ENCODE measurements at places on chromosomes 16 and 17.

DNA sequence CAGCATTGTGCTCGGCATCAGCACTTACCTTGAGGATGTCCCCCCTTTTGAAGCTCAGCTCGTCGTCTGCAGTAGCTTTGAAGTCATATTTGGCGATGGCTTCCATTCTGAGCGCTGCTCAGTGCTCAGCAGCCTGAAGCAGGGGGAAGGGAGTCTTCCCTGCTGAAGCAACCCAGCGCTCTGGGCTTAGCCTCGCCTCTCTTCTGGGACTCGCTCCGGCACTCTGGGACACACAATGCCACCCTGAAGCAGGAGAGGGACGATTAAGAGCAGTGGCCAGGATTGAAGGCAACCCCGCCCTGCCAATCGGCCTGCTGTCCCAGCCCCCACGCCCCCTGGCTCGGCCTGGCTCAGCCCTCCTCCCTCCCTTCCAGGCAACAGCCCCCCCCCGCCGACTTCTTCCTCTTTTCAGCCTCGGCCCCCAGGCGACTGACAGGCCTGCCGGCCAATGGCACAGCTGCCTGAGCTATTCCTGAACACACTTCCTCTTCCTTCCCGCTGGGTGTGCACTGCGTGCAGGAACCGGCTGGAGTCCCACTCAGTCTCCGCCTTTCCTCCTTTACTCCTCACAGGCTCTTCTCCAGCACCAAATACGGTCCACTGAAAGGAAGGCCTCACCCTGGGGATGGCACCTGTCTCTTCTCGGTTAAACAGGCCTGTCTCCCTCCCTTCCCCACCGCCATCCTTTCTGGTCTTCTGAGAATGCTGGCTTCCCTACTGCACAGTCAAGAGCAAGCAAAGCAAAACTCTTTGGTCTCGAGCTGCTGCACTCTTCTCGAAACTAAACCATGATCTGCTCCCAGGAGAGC, 11.8 kb downstream of the GRB2 start:
- peak; percentile 99 for DNase-seq

DNA sequence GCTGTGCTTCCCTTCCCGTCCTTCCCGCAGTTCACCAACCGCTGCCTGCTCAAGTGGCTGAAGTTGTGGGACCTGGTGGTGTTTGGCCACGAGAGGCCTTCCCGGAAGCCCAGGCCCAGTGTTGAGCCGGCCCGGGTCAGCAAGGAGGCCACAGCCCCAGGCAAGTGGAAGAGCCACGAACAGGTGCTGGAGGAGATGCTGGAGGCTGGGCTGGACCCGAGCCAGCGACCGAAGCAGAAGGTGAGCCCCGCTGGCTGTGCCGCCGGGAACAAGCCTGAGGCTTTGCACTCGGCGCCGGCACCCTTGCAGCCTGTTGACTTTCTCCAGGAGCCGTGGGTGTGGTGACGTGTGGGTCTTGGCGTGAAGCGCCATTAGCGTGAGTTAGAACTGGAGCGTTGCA, 2.7 kb downstream of the CHTF18 start:
- DNase-seq: no peak

- no peak for DNase-seq
Measured at GRCh38 chr16:82846806-82847205, 220.0 kb downstream of the CDH13 start.

DNA sequence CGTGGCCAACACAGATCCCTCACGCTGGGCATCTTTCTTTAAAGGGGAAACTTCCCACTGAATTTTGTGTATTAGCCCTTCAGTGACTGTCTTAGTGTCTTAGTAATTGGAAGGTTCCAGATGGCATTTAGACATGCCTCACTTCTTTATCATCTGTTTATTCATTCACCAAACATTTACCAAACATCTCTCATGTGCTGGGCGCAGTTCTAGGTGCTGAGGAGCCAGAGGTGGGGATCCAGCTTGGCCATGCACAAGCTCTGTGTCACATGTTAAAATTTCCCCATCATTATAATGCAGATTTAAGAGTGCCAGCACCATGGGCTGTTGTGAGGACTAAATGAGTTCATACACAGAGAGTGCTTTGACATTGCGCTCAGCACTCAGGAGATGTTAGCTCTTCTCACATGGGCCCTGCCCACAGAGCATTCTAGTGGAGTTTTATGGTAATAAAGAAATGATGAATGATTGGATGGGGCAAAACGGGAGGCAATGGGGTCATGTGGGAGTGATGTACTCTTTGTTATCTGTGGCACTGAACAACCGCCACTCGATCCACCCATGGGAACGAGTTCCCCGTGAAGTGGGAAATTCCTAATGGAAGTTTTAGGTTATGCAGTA, 119.7 kb downstream of the SNX29 start:
- DNase-seq: peak; percentile 48

DNA sequence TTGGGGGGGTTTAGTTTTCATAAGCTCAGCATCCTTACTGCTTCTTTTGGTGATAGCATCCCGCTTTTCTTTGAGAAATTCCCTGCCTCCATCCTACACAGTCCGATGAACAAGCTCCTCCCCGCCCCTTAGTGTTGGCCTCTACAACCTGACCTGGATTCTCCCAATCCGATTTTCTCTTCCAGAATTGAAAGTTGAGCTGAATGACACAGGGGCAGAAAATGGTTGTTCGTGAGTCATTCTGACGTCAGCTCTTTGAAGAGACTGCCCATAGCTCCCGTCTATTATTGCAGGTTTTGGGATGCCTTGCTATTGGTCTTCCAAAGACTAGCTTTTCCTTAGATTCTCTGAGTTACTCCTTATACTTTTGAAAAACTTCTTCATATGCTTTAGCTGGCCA, 279.7 kb downstream of the SLC39A11 start:
- DNase-seq: no peak

GRCh38 chr17:82313195-82314011, 4.0 kb downstream of the CD7 start:
- no peak for DNase-seq

DNA sequence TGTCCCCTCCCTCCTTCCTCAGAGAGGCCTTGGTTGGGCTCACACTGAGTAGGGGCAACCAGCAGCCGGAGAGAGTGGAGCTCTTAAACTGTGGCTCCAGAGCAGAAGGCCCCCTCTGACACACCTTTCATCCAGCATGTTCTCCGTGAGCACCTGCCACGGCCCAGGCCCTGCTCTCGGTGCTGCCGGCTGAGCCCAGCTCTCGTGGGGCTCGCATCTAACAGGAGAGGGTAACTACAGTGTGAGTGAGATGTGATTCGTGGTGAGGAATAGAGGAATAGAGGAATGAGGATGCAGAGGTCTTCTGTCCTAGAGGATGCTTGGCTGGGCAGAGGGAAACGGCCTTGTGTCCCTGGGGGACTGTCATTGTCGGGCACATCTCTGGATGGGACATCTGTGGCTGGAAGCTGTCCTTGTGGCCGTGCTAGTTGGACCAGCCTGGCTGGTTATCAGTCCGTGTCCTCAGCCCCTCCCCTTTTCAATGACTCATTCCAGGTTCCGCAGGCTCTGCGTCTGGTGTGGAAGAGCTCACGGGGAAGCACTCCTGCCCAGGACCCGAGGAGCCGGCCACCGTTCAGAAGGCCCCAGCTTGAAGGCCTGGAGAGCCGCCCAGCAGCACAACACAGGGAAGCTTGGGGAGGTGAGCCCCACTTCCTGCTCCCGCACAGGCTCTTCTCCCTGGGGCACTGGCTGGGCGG, 11.9 kb upstream of the DNASE1 start:
- DNase-seq: no peak

GRCh38 chr17:61444075-61444474, 8.1 kb upstream of the TBX4 start:
- no peak for DNase-seq

GRCh38 chr17:7613769-7614424, 800 bp downstream of the FXR2 start:
- DNase-seq: no peak

GRCh38 chr16:54411544-54411943, 125.0 kb upstream of the IRX3 start:
- no peak for DNase-seq

DNA sequence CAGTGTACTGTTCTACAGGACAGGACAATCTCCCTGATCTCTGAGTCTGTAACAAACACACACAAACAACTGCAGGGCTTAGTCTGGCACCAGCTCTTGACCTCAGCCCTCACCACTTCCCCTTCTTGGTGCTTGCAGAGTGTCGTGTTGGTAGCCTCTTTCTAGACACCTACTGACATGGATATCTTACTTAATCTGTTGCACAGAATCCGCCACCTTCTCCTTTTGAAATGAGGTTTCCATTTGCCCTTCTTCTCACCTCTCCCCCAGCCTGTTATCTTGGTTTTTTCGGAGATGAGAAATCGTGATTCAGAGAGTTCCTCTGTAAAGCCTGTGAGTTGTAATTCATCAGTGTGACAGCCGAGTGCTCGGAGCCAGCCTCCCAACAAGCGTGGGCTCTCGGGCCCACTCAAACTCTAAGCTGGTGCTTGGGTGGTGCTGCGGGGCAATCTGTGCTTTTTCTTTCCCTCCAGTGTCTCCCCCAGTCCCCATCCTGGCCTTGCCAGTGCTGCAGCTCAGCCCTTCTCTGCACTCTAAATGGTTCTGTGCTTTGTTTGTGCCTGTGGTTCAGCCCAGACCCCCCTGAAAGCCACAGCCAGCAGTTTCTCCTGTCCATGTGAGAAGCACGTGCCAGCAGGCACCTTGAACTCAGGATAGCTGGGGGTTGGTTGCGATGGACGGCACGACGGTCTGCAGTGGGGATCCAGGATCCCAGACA, 28.1 kb downstream of the KIAA0513 start:
- peak; percentile 60 for DNase-seq

DNA sequence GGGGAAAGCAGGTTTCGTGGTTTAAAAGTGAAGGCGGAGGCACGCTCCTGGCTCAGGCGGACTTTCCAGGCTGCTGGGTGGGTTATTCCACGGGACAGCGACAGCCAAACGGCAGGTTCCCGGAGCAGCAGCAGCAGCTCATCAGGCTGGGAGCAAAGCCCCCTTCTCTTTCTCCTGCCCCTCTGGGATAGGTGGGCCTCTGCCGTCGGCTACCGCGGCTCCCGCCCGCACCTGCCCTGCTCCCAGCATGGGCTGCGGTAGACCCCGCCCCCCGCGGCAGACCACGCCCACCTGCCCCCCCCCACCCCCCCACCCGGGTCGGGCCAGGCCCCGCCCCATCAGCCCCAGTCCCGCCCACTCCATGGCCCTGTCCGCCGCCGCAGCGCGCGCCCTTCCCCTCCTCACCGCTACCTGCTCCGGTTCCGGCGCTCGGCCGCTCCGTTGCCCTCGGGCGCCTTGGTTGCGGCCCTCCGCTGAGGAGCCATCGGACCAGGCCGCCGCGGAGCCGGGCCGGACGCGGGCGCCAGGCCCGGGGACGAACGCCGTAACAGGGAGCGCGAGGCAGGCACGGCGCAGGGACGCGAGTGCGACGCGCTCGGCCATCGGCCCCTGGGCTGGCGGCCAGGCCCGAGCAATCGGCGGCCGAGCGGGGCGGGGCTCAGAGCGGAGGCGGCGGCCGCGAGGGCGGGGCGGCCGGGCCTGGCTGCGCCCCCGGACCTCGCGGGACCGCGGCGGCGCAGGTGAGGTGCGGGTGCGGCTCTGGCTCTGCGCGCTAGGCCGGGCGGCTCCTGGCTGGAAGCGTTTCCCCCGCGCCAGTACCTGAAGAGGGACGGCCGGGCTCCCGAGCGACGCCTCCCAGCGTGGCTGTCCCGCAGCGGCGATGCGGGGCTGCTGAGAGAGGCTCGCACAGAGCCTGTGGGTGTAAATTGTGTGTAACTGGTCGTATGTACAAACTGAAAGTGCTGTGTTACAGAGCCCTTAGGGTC, at the start of the genes HEXD and OGFOD3:
TSS of gene HEXD (plus strand) at position 347 of the 986 bp plus-strand sequence. CDS start 1,453 bp downstream, outside the sequence.
TSS of gene OGFOD3 (minus strand) at position 586 of the 986 bp plus-strand sequence. CDS start at position 485, 101 bp downstream.
- peak; percentile 84 for DNase-seq

GRCh38 chr17:76645481-76645880, 1.9 kb upstream of the ST6GALNAC1 start:
- no peak for DNase-seq

- no peak for DNase-seq
Measured at GRCh38 chr16:85167589-85168537, 55.6 kb upstream of the CIBAR2 start.

DNA sequence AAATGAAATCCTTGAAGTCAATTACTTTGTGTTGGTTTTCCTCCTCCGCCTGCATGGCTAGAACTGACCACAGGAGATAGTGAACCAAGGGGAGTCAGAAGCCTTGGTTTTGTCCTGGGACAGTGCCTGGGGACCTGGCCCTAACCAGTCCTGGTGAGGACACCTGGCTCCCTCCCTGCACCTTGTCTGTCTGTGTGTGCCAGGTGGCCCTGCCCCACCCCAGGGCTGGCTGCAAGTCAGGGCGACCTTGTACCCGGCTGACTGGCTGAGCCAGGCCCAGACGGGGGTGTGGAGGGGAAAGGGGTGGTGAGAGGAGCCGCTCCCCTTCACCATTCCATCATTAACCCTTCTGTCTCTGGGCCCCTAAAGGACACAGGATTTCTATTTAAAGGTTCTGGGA, 3.4 kb downstream of the RAPGEFL1 start:
- no peak for DNase-seq

GRCh38 chr17:69405096-69405495, 9.4 kb upstream of the MAP2K6 start:
- DNase-seq: no peak

- DNase-seq: no peak
Measured at GRCh38 chr17:13490427-13490826, 111.3 kb downstream of the HS3ST3A1 start.

GRCh38 chr16:48430890-48431289, 45.7 kb upstream of the SIAH1 start:
- no peak for DNase-seq

GRCh38 chr17:80096561-80097021, 4.8 kb upstream of the GAA start:
- DNase-seq: no peak

DNA sequence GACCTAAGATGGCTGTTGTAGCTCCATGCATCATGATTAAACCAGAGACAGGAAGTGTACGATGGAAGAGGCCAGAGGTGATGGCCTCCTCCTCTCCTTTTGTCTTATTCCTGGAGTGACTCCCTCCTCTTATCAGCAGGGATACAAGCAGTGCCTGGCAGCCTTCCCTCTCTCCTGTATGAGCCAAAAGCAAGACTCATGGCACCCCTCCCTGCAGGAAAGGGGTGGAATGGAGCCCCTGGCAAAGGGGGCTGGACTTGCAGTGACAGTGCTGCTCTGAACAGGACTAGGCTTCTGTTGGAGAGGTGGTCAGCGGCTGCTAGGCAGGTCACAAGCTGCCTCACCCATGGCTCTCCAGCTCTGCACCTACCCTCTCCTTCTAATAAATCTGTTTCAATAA, 8.4 kb downstream of the TXNL4B start:
- DNase-seq: no peak

GRCh38 chr17:80957461-80957941, 34.1 kb upstream of the CHMP6 start:
- no peak for DNase-seq

- DNase-seq: no peak
Measured at GRCh38 chr17:76121932-76122430, 18.4 kb upstream of the EXOC7 start.

Measured in globus pallidus (tissue), 1 donor.